ENCODE measurements at places on chromosomes 12 and 14.

DNA sequence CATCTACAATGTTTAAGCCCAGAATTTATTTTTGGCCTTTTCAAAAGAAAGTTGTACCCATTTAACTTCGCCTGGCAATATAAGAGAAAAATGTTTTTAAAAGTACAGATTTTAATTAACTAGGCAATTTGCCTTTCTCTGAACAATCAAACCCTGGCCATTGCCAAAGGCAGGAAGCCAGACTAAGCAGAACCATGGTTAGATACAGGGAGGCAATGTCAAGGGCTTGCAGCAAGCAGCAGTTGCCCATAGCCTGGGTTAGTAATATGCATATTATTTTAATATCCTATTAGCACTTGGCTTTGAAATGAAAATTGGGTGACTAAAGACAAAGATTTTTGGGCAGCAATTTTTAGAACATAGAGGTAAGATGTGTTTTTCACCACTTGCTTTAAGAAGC lies 51.1 kb upstream of the FRMD6 start:
- no peak for DNase-seq

DNA sequence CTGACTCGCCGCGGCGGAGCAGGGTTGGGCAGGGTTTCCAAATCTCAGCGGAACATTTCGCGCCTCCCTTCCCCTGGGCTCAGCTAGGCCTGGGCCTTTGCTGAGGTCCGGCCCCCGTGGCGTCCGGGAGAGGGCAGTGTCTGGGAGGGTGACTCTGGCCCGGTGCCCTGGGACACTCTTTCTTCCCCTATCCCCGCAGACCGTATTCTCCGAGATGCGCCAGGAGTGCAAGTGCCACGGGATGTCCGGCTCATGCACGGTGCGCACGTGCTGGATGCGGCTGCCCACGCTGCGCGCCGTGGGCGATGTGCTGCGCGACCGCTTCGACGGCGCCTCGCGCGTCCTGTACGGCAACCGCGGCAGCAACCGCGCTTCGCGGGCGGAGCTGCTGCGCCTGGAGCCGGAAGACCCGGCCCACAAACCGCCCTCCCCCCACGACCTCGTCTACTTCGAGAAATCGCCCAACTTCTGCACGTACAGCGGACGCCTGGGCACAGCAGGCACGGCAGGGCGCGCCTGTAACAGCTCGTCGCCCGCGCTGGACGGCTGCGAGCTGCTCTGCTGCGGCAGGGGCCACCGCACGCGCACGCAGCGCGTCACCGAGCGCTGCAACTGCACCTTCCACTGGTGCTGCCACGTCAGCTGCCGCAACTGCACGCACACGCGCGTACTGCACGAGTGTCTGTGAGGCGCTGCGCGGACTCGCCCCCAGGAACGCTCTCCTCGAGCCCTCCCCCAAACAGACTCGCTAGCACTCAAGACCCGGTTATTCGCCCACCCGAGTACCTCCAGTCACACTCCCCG lies 3.0 kb downstream of the WNT1 start:
- DNase-seq, result no peak

- no peak for DNase-seq
These were observed 369.1 kb downstream of the NPAS3 start for GRCh38 chr14:33307691-33308251.

DNA sequence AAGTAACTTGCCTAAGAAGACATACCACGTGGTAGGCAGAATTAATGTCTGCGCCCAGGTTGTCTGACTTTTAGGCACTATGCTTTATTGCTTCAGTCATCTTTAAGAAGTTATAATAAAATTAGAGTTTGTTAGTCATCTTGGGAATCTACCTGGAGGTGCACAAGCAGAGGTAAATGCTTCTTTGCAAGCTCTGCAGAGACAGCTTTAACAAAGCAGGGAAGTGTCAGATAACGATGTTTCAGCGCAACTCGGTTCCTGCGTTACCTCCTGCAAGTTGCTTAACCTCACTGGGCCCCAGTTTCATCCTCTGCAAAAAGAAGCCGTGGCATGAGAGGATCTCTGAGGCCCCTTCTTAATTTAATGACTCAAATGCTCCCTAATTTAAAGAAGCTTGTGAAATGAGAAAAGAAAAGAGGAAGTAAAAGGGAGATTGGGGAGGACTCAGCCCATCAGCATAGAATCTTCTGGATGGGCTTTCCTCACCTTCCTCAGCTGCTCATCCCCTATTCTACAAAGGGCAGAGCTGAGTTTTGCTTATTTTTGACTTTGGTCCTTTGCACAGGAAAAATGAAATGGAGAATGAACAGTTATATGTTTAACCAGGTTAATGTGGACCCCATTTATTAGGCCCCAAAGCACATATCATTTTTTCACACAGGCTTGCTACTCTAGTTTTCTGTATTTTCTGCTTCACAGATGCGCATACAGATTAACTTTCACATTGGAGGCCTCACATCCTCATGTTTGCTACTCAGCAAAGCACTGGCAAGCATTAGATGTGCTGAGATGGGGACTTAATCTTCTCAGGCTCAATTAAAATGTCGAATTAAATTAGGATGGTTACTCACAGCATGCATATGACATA lies 5.1 kb downstream of the ARHGDIB start:
- DNase-seq, result no peak

DNA sequence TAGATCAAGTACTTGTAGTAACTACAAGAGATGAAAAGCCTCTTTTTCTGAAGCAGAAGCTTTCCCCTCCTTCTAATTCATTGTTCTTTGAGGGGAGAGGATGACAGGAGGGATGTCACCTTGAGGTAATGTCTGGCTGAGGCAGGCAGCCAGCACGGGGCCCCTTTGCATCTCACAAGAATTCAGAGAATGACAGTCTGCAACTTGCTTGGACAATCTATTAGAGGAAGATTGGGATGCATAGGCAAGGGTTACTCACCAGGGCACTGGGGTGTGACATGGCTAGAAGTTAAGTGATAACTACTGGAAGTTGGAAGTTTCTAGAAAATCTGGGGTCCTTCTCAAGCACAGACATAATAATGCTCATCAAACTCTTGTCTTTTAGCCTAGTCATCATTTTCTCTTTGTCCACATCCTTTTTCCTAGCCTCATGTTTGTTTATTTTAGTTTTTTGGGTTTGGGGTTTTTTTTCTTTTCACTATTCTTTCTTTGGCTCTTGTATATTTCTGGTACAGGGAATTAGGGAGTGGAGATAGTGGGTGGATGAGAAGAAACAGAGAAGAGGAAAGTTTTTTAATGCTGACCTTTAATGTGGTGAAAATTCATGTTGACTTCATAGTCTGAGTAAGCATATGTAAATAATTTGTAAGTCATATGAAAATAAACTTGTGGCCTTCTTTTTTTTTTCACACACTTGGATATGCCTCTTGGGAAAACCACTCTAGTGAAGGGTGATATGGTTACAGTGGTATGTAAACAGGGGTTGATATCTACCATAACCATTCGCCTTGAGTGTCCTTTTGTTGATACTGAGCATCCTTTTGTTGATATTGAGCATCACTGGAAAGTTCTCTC lies 55.1 kb downstream of the TTLL5 start:
- no peak for DNase-seq

DNA sequence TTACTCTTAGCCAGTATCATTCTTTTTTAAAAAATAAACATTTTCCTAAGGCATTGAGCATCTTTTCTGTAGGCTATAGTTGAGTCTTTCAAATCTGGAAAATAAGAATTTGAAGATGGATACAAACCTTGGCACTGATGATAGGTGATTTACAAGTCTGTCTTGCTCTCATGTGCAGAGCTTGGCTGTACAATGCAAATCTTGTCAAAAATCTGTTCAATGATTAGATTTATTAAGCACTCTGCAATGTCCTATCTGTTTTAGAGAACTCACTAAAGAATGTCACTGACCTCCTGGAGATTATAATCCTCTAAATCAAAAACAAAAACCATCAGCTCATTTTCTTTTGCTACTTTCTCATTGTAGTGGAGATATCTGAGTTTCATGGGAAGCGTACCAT lies 42.8 kb upstream of the AMIGO2 start:
- no peak for DNase-seq

DNA sequence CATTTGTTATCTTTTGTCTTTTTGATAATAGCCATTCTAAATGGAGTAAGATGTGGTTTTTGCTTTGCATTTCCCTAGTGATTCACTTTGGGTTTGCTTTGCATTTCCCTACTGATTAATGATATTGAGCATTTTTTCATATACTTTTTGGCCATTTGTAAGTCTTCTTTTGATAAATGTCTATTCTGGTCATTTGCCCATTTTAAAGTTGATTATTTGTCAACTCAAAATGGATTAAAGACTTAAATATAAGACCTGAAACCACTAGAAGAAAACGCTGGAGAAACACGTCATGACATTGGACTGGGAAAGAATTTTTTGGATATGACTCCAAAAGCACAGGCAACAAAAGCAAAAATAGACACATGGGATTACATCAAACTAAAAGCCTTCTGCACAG lies 148.0 kb downstream of the APAF1 start:
- DNase-seq, result no peak

GRCh38 chr12:130622803-130623202 lies 93.3 kb downstream of the RIMBP2 start:
- no peak for DNase-seq

GRCh38 chr12:48768147-48768546 lies 20.7 kb downstream of the ADCY6 start:
- DNase-seq, result no peak

- DNase-seq, result no peak
These were observed 168.1 kb downstream of the ADGRD1 start for GRCh38 chr12:131121705-131122405.

- no peak for DNase-seq
These were observed 172.6 kb downstream of the SUDS3 start for GRCh38 chr12:118548887-118549509.

GRCh38 chr14:98950353-98950895 lies 321.6 kb downstream of the BCL11B start:
- DNase-seq, result no peak

GRCh38 chr12:9960590-9960989 lies 10.6 kb upstream of the CLEC12A start:
- DNase-seq, result no peak

GRCh38 chr14:98952593-98953350 lies 319.2 kb downstream of the BCL11B start:
- no peak for DNase-seq

DNA sequence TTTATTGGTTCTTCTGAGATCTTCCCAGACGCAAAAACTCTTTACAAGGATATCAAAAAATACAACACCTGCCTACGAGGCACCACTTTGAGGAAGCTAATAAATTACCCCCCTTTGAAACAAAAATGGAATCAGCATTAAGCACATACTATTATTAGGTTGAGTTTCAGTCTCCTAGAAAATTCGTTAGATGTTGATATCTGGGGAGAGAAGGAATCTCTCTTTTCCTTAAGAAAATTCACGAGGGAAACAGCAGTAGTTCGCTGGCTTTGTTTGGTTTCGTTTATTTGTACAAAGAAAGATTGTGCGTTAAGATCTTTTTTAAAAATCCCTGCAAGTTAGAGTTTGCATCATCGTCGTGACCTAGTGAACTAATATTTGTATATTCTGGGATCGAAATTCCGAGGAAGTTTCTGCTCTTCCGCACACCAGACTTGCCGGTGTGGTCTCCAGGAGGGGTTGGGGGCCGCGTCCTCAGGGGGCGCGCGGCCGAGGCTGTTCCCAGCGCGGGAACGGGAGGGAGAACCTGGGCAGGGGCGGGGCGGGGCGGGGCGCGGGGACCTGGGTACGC lies 12.1 kb downstream of the NKX2-1 start:
- DNase-seq, result no peak

DNA sequence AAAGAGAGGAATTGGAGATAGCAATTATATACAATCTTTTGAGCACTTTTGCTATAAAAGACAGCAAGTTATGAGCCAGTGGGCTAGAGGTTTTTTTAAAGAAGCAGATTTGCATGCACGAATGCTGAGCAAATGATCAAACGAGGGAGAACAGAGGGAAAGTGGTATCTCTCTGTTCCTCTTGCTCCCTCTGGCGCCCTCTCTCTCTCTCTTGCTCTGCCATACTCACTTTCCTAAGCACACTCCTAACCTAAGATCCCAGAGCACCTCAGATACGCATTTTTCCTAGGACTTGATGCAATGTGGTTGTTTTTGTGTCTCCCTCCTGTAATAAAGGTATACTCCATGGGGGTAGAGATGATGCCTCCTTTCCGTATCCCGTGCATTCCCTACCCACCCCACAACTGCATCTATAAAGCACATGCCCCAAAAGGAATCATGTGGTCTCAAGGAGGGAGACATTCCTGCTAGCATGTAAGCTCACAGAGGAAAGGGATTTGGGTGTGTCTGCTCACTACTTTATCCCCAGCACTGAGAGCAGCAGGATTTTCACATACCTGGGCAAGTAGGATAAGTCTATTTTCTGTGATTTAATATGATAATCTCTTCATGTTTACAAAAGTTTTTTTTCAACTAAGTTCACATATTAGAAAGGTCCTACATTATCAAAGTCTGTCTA lies 270.2 kb downstream of the SSPN start:
- no peak for DNase-seq

DNA sequence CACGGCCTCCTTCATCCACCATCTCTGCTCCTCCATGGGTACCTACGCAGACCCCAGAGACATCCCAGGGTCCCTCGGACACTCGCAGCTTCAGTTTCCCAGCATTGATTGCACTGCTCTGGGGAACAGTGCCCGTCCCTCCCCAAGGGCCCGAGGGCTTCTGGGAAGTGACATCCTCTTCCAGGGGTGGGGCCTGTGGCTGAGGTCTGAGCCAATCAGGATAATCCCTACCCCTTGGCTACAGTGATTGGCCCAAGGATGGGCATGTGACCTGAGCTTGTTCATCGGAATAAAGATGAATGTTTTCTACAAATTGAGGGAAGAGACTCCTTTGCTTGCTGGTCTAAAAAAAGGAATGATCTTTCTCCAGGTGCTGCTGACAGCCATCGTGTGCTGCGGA lies 37.3 kb upstream of the MYL2 start:
- DNase-seq, result no peak

- no peak for DNase-seq
These were observed 275.2 kb downstream of the RAD51B start for GRCh38 chr14:68094752-68095151.

GRCh38 chr12:102539651-102540553 lies 59.5 kb upstream of the IGF1 start:
- no peak for DNase-seq

DNA sequence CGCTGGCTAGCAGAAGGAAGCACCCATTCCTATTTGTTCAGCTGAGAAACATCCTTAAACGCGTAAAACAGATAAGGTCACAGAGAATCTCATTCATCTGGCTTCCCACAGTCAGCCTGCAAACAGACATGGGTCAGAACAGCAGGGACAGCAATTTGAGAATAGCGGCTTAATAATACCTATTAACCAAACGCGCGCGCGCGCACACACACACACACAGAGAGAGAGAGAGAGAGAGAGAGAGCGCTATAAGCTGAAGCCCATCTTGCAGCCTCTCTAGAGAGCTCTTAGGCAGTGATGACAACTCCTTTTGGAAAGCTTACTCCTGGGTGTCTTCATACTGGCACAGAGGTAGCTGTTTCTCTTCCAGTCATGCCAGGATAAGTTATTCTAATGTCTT lies 26.4 kb downstream of the TMEM132D start:
- DNase-seq, result no peak
